ENCODE measurements at places on chromosomes 6 and 20.

GRCh38 chr20:22070610-22071058 is 365.2 kb downstream of the PAX1 start:
- DNase-seq, result no peak

GRCh38 chr6:147430811-147431210 is 77.7 kb upstream of the SAMD5 start:
- no peak for DNase-seq

- no peak for DNase-seq
Observed at GRCh38 chr6:123529843-123530242, 106.9 kb downstream of the TRDN start.

DNA sequence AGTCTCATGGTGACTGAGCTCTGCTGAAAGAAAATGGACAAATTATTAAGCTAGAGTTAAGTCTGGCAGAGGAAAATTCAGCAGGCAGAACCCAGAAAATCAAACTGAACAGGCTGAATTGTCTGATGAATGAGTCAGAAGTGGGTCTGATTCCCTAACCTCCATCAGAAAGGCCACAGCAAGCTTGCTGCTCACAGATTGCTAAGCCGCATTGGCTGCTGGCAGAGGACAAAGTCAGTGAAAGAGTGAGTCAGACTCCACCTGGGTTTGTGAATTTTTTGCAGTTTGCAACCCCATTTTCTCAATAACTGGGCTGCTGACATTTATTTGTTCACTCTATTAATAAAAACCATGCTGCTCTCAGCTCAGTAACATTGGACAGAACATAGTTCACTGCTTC is 191.3 kb downstream of the EPM2A start:
- DNase-seq, result no peak

GRCh38 chr20:45372646-45373352 is 5.3 kb downstream of the TP53TG5 start:
- DNase-seq, result no peak

- DNase-seq, result no peak
Observed at GRCh38 chr20:17109307-17109706, 117.5 kb upstream of the PCSK2 start.
